ENCODE measurements at places on chromosomes 4 and X. TPM values are rescaled to one million over a fixed set of nuclear protein-coding genes. Genes with fewer than 3 reads are reported as not detected.

Gene CENPI
- total RNA-seq = 24.1 TPM

Gene RPS3A
- total RNA-seq = 1,913 TPM

Gene EGFL6
- not detected for total RNA-seq

- DNase-seq = no peak
Measured at GRCh38 chr4:148447681-148448080, 5.5 kb upstream of the NR3C2 start.

DNA sequence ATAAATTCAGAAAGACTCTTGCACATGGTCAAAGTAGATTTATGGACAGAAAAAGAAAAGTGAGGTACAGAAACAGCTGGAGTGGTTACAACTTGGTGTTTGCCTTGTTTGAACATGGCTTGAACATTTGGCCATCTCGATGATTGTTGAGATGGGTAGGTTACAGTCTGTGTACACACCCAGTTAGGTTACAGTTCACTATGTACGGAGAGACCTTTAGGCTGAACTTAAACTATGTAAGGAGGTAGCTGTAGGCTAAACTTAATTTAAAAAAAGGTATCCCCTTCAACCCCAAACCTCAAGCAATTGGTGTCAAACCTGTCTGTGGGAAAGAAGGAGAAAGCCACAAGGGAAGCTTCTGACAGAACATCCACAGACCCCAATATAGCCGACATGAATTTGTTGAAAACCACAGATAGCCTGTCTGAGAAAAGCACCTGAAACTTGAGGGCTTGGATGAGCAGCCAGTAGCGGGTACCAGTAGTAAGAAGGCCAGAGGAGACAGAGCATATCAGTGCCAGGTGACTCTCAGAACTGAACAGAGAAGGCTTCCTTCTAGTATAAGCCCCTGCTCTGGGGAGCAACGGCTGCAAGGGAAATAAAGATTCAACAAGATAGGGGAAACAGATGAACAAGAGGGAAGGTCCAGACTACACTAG is 247.9 kb upstream of the GALNTL6 start:
- no peak for DNase-seq

DNA sequence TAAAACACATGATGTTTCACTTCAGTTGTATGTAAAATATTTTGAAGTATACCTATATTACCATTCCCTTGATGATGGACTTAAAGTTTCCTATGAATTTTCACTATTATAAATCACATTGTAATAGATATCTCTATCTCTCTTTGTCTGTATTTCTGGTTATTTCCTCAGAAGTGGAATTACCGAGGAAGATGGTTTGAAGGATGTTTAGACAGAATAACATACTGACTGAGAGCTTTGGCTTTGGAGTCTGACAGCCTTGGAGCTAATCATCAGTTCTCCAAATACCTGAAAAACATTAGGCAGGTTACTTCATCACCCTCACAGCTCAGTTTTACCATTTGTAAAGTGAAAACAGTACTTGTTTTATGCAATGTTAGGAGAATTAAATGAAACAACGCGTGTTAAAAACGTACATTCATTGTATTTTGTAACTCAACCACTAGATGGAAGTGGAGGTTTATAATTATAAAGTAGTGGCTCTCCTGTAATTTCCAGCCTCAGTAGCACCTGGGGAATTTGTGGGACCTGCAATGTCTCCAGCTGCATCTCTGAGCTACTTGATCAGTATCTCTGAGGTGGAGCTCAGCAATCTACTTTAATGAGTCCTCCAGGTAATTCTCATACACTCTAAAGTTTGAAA is 14.3 kb downstream of the JCHAIN start:
- no peak for DNase-seq

DNA sequence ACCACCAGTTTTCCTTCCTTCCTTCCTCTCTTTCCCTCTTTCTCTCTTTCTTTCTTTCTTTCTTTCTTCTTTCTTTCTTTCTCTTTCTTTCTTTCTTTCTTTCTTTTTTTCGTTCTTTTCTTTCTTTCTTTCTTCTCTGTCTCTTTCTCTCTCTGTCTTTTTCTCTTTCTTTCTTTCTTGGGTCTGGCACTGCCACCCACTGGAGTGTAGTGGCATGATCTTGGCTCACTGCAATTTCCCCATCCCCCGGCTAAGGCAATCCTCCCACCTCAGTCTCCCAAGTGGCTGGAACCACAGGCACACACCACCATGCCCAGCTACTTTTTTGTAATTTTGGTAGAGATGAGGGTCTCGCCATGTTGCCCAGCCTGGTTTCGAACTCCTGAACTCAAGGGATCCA is 51.6 kb upstream of the NHS start:
- no peak for DNase-seq

DNA sequence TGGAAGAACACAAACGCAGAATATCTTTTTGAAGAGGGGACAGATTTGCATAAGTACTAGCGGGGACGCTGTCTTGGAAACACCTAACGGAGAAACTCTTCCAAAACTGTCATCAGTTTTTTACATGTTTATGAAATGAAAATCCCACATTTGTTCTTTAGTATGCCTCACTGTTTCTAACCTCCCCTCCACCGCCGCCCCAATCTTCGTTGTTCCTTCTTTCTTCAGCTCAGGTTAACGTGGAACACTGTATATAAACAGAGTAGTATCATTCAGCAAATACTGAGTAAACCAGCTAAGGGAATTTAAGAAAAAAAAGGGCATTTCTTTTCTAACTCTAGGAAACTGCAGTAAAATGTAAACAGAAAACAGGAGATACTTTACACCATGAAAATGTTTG is 2345.6 kb downstream of the PCDH7 start:
- no peak for DNase-seq

DNA sequence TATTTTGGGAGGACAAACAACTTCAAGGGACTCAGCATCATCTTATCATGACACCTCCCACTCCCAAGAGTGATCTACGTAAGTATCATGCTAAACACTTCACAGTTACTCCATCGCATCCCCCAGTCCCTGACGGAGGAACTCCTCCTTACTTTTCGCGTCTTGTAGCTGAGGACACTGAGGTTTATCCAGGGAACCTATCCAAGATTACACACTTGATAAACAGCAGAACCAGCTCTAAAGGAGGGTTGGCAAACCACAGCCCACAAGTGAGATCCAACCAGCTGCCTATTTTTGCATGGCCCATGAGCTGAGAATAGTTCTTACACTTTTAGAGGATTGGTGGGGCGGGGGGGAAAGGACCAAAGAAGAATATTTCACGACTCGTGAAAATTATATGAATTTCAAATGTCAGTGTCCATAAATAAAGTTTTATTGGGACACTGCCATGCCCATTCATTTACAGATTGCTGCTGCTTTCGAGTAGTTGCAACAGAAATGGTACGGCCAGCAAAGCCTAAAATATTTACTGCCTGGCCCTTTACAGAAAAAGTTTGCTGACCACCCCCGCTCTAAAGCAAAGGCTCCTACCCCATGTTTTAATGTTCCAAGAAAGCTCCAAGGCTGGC is 47.8 kb downstream of the SEPSECS start:
- no peak for DNase-seq

Data from foreskin keratinocyte (primary cell).